ENCODE measurements at places on chromosomes 11 and 22.

GRCh38 chr22:30381264-30381663, 5.9 kb downstream of the RNF215 start:
- no peak for DNase-seq

DNA sequence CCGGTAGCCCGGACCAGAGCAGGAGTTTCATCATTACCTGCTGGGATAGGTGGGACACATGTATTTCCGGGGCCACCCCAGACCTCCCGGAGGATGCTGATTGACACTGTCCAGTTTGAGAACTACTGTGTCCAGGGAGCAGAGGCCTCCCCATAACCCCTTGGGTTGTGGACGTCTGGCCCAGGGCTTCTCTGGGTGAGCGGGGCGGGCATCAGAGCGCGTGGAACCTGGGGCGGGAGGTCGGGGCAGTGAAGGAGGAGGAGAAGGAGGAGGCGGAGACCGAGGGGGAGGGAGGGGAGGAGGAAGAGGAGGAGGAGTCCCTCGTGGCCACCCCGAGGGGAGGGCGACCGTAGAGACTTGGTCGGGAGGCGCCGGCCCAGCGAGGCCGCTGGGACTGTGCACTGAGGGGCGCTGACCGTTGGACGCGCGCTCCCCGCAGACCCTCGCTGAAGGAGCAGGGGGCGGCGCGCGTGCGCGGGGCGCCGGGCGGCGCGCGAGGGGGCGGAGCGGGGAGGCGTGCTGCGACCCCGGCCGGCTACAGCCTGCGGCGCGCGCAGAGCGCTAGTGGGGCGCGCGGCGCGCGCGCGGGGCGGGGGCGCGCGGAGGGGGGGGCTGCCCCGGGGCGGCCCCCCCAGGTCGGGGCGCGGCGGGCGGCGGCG, at the start of gene GRK3:
Gene GRK3, plus strand, starts transcription at position 356 of the 659 bp plus-strand sequence. CDS start 366 bp downstream, outside the sequence.
- no peak for DNase-seq

- DNase-seq = no peak
These were observed 8.9 kb downstream of the YPEL1 start for GRCh38 chr22:21726650-21727049.

DNA sequence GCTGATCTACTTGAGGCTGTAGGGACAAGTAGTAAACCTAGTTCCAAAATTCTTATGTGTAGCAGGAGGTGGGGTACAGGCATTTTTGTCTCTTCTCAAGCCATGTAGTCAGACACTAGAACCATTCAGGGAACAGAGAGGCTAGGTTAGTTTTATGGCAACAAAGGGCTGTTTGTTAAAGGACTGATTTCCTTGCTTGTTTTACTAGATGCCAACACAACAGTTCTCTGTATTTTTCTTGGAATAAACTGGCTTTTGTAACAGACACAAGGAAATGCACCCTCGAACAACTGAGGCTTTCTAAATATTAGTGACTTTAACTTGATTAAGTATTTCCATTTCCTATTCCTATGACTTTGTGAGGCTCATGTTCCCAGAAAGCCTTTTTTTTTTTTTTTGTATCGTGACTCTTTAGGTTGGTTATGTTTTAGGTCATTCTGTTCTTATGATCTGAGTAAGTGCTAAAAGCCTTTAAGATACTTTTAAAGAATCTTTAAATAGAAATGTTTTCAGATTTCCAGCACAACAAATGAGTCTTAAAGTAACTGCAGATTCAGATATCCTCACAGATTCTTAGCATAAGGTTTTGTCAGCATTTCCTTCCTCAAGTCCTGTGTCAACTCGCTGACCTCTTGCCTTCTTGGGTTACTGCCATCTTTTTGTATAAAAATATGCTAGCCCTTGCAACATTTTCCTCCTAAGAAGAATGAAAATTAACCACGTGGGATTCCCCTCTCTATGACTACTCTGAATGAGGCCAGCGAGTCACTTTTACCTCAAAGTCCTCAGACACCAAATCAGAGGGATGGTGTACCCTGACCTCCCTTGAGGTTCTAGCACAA, 92.5 kb downstream of the CCDC83 start:
- peak; percentile 91 for DNase-seq

DNA sequence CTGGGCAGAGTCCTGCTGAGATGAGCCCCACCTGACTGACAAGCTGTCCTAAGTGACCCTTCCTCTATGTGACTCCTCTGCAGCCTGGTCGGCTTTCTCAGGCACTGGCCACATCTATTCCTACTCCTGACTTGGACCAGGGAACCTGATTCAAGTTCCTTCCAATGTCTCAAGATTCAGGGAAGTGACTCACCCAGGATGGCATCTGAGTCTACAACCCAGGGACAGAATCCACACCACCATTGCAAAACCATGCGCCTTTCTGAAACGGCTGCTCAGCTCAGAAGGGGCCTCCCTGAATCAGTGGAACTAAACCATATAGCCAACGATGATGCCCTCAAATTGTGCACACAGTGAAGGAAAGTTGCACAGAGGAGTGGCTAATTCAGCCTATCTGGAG, 63.9 kb upstream of the CSNK2A3 start:
- DNase-seq = no peak

DNA sequence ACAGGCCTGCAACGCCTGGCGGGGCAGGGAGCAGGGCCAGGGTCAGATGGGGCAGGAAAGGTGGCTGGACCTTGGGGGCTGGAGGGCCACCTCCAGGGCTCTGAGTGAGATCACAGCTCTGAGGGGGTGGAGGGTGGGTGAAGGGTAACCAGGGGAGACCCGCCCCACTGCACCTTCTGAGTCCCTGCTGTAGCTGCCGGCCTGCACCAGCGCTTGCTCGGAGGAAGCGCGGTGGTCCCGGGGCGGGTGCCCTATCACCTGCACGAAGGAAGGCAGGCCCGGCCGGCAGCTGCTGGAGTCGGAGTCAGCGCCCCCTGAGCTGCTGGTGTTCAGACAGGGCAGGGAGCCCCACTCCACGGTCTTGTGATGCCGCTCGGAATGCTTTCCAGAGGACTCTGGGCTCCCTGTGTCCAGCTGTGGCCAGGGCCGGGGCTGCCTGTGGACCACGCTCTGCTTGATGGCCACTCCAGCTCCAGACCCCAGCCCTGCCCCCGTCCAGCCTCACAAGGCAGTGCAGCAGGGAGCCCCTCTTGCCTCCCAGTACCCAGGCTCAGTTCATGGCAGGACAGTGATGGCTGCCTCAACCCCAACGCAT, 3.8 kb downstream of the LMNTD2 start:
- no peak for DNase-seq

DNA sequence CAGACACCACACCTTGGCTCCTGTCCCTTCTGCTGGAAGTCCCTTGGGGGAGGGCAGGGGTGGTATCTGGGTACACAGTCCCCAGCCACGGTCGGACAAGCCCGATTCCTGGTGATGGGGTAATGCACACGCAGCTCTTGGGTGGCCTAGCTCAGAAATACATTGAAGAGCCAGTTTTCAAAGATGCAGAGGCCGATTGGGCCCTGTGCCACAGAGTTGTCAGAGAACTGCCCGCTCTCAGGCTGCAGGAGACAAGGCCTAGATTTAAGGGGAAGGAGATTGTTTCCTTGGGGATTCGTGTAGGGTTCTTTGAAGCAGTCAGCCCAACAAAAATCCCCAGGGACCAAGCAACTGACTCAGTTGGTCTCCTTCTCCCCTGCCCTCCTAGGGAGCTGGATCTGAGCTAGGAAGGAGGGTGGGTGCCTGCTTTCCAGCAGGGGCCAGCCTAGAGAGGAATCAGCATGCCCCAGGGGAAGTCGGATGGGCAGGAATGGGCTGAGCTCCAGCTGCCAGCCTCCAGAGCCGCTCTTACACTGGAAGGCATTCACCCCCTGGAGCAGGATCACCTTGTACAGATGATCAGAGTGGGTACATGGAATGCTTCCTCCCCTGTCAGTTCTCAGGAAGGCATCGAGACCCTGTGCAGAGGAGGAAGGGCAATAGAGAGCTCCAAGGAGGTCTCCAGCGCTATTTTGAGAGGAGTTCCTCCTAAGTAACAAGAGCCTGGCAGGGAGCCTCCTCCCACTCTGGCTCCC, 3.3 kb upstream of the SCN4B start:
- DNase-seq = no peak

- DNase-seq = no peak
These were observed 5.0 kb upstream of the RFPL3 start for GRCh38 chr22:32352681-32353080.

- DNase-seq = no peak
These were observed 2.5 kb upstream of the RCOR2 start for GRCh38 chr11:63919267-63920125.

- no peak for DNase-seq
These were observed 95.7 kb downstream of the STIM1 start for GRCh38 chr11:3950996-3951660.

DNA sequence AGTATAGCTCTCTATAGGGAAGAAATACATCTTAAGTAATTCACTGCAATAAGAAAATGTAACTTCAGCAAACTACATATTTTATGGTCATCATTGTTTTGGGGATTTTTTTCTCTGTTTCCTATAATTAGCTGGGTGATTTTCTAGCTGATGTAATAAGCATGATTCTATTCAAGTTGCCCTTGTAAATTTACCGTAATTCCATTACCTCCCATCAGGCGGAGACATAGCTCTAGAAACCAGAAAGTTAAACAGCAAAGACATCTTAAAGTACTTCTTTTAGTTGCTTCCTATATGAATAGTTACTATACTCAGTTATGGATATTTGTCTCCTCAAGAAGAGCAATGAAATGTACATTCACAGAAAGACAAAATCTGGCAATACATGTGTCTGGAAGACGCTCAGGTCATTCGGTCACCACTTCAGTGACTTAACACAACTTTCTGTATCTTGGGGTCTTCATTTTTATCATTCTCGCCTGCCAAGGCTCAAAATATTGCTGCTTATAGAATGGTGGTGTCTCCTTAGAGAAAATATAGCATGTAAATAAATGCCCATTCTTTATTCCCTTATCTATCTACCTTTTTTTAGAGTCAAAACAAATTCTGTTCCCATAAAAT, 239.9 kb upstream of the ZC3H12C start:
- peak; percentile 77 for DNase-seq

GRCh38 chr11:126669416-126669815, 313.9 kb downstream of the ST3GAL4 start:
- DNase-seq = no peak

DNA sequence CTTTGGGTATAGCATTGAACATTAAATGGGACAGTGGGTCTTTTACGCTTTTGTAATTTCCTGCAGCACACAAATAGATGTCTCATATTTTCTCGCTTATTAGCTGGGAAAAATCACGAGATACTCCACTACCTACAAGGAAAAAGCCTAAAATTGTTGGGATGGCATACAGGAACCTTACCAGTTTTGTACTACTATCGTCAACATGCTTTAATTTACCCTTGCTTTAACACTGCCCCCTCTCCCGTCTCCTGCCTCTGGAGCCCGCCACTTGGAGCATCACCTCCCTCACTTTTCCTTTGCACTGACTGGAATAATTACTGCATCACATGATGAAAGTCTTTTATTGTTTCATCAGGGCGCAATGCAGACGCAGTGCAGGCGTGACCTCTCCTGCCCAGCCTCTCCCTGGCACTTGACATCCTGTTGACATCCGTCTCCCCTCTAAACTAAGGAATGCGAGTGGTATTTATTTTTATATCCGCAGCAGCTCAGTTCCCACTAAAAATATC, 1.0 kb upstream of the FNBP4 start:
- DNase-seq = peak; percentile 82

DNA sequence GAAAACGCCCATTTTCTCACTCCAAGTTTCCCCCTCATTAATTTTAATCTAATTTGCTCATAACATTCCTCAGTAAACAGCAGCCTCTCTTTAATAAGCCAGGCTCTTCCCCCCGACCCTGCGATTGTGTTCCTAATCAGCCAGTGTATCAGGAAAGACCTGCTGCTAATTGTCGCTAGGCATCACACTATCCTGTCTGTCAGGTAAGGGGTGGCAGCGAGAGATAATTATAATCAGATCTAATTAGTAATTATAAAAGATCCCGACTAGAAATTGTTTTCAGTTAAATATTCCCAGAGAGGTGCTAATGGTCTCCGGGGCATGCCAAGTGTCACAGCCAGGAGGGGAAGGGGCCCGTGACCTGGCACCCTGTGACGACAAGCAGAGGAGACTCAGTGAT, 142.8 kb downstream of the ST3GAL4 start:
- DNase-seq = no peak

GRCh38 chr22:49577168-49578060, 250.3 kb downstream of the BRD1 start:
- DNase-seq = no peak

- DNase-seq = no peak
These were observed 52.4 kb downstream of the CD82 start for GRCh38 chr11:44617671-44618461.

GRCh38 chr11:75502138-75502537, 23.6 kb downstream of the GDPD5 start:
- no peak for DNase-seq

- DNase-seq = peak; percentile 65
These were observed 25.4 kb upstream of the SMTN start for GRCh38 chr22:31055635-31056159.

GRCh38 chr22:29621761-29622526, 18.5 kb downstream of the NF2 start:
- peak; percentile 81 for DNase-seq

- DNase-seq = no peak
These were observed 189.5 kb downstream of the TBC1D22A start for GRCh38 chr22:46951973-46952372.

DNA sequence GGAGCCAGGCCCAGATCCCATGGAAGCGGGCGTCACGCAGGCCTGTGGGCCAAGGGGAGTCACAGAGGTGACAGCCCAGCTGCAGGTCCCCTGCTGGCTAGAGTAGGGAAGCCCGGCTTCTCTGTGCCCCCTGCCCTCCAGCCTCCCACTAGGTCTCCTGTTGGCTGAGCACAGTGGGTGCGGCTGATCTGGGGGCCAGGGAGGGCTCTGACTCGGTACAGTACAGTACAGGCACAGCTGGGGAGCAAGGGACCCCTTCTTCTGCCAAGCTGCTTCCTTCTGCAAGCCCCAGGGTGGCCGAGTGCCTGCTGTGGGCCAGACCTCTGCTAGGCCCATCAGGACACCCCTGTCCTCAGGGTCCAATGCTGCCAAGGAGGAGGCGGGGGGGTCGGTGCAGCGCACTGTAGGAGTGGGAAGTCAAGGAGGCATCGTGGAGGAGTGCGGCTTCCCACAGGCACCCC, 10.1 kb downstream of the SUSD2 start:
- no peak for DNase-seq

- no peak for DNase-seq
These were observed 499 bp downstream of the ATL3 start for GRCh38 chr11:63670433-63671321.

DNA sequence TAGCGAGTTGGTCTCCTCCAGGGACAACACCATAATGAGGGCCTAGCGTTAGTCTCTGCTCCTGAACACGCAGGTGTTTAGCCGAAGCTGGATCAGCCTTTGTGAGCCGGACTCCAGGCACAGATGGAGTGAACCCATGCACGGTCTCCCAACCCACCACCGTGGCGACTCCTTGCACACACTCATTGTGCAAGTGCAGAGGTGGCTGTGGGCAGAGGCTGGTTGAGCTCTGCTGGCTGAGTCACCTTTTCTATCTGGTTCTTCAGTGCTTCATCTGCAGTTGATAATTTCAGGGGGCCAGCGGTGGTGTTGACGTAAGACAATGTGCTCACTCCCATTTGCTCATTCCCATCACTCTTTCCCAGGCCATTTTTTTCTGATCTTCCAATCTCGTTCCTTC, 72.1 kb upstream of the SLC22A12 start:
- DNase-seq = no peak
